NCI-H69 (cell line): ENCODE measurements at places on chromosomes 1 and 21.

DNA sequence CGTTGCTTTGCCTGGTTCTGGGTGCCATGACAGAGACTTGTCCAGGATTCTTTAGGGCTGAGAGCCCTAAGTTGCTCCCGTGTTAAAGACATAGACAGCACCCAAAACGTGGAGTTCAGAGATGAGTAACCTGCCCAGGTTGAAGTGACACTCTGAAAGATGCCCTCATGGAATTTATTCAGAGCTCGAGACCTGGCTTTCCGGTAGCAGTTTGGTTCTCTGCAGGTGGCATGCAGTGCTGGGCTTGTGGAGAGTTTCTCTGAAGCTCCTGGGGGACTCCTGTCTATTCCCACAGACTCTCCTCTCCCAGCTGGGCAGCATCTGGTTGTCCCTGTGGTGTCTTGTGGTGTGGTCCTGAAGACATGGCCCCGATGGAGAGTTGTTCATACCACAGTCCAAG, 241.0 kb downstream of the RHOU start:
- DNase-seq, result no peak

- no peak for DNase-seq
Observed at GRCh38 chr1:206588492-206588891, 23.8 kb downstream of the EIF2D start.

DNA sequence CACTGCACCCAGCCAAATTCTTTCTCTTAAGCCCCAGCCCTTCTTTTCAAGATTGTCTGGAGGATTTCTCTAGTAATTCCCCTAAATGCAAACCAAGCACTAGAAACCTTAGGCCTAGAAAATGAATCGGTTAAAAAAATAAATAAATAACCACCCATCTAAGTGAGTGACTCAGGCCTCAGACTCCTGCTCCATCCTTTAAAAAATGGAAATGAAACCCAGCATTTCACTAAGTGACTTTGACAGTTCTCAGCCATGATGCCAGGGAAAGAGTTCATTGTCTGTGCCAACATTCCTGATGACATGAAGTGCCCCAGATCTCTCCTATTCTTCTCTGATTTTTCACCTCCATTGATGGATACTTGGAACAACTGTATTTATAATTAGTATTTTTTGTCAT, 415.2 kb upstream of the DAB1 start:
- no peak for DNase-seq

DNA sequence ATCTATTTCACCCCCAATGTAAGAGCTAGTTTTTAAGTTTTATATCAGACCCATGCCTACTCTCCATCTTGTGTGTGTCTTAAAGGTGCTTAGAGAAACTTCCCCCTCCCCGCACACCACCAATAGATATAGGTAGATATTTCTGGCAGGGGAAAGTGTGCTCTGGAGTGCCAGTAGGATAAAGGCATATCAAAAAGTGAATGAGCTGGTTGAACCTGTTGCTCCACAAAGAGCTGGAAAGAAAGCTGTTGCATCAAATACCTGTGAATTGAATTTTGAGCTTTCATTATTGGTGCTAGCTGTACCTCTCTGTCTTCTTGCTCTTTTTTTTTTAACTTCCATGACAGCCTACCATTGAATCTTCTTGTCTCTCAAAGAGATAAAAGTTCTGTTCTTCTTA, 32.8 kb downstream of the ARID1A start:
- no peak for DNase-seq

DNA sequence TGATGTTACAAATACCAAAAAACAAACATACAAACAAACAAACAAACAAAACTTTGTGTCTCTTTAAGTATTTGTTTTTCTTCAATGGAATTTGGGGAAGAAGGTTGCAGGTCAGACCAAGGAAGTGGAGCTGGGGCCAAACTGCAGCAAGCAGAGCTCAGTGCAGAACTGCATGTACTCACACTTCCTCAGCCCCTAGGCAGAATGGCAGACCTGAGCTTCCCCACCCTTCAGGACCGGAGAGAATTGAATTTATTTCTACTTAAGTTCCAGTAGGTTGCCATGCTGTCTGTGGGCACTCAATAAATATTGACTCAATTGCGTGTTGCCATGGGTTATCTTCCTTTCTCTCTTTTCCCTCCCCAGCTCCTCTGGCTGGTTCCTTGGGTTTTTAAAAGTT, 173.6 kb downstream of the PTGER3 start:
- peak; percentile 65 for DNase-seq

GRCh38 chr1:9621032-9621431, 30.5 kb upstream of the PIK3CD start:
- no peak for DNase-seq

GRCh38 chr1:208162903-208163302, 81.3 kb downstream of the PLXNA2 start:
- no peak for DNase-seq

- DNase-seq, result no peak
Observed at GRCh38 chr1:22876359-22877111, 96.1 kb downstream of the LACTBL1 start.

DNA sequence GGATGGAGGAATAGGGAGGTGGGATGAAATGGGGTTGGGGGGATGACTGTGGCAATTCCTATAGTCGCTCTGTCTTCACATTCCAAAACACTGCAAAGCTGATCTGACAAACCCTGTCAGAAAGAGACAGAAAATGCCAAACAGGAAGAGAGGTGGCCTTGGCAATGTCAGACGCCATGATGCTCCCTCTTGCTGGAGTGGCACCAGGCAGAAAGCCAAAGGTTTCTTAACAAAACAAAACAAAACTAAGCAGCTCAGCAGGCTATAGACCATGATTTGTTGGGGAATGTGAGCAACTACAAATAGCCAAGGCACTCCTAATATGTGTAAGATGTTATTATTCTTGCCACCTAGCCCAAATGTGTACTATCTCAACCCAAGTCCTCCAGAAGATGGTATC, 42.9 kb upstream of the PLA2G2C start:
- DNase-seq, result no peak

DNA sequence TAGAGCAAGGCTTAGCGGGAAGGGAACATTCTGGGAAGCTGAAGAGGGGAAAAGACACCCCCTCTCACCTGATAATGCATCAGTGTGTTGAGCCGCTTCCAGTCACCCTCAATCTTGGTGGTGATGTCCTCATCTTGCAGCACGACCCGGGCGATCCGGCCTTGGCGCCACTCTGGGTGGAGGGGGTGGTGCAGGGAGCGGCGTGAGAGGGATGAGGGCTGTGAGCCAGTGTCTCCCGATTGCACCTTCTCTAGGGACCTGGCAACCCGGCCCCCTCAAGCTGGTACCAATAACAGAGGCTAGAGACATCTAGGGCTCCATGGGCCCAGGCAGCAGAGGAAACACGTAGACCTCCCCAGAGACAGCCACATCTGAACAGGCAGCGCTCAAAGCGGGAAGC, 127.4 kb upstream of the CD34 start:
- no peak for DNase-seq
